ENCODE measurements at places on chromosomes 3 and 15. TPM values are rescaled to one million over a fixed set of nuclear protein-coding genes. Genes with fewer than 3 reads are reported as not detected.

GRCh38 chr3:46095307-46095706 is 68.0 kb upstream of the XCR1 start:
- DNase-seq = no peak

- DNase-seq = no peak
These were observed 928.7 kb downstream of the DIPK2A start for GRCh38 chr3:144900366-144900765.

SI gene
- not detected for total RNA-seq

GRCh38 chr3:14439501-14440167 is 37.2 kb downstream of the SLC6A6 start:
- peak; percentile 35 for DNase-seq

DNA sequence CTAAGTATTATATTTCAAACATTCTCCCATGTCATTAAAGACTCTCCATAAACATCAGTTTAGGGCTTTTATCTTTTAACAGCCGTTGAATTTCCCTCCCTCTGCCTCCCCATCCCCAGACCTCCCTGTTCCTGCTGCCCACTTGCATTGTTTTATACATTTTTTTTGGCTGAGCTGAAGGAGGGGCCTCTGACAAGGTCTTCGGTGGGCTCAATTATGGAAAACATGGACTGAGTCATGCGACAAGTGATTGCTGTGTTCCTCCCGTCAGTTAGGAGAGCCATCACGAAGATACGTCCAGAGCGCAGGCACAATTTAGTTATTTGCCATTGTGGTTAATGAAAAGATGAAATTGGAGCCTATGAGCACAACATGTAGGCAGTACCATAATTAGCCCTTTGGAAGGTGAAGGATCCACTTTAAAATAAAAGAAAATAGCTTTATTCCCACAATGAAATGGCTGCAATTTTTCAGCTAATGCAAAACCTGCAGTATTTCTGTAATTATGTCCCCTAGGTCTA is 12.0 kb upstream of the NMNAT3 start:
- no peak for DNase-seq

FETUB gene
- total RNA-seq = not detected

DNA sequence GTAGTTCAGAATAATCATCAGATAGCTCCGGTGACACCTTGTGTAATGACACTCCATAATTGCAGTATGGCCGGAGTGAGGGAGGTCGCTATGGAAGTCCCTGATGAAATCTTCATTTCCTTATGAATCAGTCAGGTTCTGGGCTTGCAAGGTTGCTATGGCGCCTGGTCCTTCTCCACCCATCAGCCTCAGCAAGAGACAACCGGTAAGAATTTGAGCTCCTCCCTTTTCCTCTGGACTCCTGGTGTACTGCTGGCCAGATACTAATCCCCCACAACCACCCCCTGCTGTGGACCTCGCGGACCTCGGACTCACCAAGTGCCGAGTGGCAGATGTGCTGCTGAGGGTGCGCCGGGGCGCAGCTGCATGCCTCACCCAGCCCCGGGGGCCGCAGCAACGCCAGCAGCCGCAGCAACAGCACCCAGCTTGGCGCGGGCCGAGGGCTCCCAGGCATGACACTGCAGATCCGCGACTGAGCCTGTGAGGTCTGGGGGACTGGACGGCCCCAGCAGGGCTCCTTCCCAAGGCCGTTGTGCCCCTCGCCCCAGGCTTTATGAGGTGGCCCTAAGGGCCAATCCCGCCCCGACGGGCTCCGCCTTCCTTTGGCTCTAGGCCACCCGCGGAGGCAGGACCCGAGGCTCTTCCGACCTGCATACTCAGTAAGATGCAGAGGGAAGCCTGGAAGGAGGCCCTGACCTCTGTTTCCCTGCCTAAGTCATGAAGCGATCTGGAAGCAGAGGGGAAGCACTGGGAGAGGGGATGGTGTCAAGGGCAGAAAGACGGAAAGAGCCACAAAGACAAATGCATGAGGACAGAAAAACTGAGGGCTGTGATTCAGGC is at the start of gene TIMP4:
TIMP4 (minus strand) TSS at position 526 of the 840 bp plus-strand sequence; CDS start at position 454, 72 bp downstream.
- DNase-seq = no peak

Measured in pulmonary artery endothelial cell (primary cell).